ENCODE measurements at places on chromosomes 2 and 18. TPM values are rescaled to one million over a fixed set of nuclear protein-coding genes. Genes with fewer than 3 reads are reported as not detected.

PSMD1 gene
- 136 TPM for total RNA-seq

IL1F10 gene
- not detected for total RNA-seq

PSME4 gene
- 20.8 TPM for total RNA-seq

KYNU gene
- 9.5 TPM for total RNA-seq

CCDC148 gene
- total RNA-seq: 0.28 TPM

ADAM23 gene
- total RNA-seq: 8.2 TPM

All from smooth muscle cell of bladder (primary cell).